Muscle of back (tissue), 13 donors: ENCODE measurements at places on chromosomes 3 and 15.
A peak's percentile ranks its signal among the peaks of the same experiment; 100 is the strongest.

DNA sequence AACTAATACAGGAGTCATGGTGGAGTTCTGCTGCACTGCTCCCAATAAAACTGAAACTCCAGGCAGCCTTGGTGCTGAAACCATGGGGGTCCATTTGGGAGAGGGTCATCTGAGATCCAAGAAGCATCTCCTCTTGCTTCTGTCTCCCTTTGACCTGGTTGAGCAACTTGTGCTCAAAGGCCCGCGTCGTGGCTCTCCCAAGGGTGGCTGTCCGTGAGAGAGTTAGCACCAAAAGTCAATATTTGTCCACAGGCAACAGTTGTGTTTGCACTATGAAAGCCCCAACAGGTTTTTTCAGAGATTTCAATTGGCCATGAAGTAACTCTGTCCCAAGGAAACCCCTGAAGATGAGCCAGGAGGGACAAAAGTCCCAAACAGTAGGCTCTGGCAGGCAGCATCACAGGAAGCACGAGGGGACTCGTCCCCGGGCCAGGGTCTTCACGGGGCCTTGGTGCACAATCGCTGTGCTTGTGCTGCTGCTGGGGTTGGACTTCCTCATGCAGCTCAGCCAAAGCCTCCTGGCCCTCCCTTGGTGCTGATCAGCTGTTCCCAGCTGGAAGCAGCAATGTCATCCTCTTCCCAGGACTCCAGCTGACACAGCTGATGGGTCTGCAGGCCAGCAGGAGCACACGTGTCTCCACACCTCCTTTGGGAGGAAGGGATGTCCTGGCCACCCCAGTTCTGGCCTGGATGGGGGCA, 39.4 kb upstream of the WNT5A start:
- peak; percentile 40 for DNase-seq

DNA sequence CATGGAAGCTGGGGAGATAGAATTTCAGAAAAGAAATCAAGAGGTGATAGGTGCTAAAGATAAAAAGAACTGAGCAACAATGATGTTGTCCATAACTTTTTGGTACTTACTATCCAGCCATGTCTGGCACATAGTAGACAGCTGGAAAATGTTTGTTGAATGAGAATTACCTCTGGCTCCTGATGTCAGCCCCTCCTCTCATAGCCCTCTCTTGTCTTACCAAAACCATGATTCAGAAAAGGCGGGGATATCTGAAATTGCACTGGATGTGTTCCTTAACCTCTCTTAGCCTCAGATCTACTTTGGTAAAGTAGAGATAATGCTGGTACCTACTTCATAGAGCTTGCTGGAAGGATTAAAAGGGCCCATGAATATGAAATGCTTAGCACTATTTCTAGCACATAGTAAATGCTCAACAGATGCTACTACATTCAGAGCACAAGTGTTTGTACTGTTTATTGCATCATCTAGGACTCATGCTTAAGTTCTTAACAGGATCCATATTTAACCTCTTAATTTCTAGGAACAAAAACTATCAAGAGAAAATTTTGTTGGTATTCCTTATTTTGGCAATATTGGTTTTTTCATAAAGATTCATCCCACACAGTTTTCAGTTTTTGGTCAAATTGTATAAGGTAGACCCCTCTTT, 780.9 kb upstream of the LMCD1 start:
- no peak for DNase-seq

GRCh38 chr3:183629546-183630301, 5.7 kb upstream of the KLHL24 start:
- DNase-seq: no peak

DNA sequence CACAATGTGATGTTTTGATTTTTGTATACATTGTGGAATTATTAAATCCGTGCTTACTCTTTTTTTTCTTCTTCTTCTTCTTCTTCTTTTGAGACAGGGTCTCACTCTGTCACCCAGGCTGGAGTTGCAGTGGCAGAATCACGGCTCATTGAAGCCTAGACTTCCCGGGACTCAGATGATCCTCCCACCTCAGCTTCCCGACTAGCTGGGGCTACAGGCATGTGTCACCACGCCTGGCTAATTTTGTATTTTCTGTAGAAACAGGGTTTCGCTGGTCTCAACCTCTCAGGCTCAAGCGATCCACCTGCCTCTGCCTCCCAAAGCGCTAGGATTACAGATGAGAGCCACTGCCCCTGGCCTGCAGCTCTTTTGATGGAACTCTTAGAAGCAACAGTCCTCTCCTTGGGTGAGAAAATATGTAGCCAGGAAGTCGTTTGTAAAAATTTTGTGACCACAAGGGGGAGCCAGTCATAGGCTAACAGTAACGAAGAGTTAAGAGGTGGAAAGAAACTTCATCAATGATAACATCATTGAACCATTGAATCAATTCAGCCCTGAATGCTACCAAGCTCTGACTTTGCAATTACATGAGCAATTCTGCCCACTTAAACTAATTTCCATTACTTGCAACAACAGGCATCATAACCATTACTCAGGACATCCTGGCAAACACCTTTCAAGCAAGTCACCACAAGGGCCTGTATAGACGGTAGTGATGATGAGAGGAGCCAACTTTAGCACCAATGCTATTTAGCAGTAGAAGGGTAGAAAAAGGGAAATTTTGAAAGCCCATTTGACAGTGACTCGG, 16.7 kb upstream of the CMTM7 start:
- DNase-seq: peak; percentile 81

DNA sequence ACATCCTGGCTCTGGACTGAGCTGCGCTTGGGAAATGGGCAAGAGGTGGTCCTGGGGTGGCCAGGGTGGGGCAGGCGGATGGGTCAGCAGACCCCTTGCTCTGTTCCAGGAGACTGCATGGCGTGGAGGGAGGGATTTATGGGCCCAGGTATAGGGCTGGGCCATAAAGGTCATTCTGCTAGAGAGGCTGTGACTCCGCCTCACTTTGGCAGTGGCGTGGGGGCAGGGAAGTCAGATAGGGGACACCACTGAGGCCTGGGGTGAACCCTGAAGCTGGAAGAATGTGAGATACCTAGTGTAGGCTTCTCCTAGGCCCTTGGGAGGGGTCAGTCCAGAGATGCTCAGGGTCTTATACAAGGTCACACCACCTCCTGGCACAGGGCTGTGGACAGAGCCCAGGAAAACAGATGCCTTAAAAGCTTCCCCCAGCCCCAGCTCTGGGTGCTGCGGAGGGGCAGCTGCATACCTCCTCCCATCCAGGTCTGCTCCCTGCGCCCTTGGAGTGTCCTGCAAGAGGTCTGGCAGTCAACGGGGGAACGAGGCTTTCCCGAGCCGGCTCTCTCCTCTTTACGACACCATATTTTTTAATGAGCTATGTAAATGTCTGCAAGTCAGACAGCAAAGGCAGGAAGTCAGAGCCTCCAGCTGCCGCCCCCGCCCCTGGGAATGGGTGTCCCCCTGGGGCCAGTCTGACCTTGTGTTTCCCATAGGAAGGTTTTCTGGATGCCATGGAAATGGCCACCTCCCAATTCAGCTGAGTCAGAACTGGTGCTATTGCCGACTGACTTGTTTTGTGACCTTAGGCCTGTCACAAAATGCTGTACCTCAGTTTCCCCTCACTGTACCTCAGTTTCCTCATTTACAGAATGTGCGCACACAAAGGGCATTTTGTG, 26.3 kb downstream of the LINGO1 start:
- no peak for DNase-seq

GRCh38 chr15:80612118-80612823, 82.8 kb upstream of the ABHD17C start:
- DNase-seq: no peak

GRCh38 chr3:56375654-56376053, 92.6 kb downstream of the ERC2 start:
- DNase-seq: no peak

- no peak for DNase-seq
Observed at GRCh38 chr15:101175401-101175800, 76.4 kb downstream of the CHSY1 start.

GRCh38 chr3:101212730-101213129, 107.6 kb downstream of the IMPG2 start:
- no peak for DNase-seq

GRCh38 chr15:92272106-92272505, 121.6 kb upstream of the ST8SIA2 start:
- DNase-seq: no peak

GRCh38 chr15:64691896-64692565, 83.4 kb downstream of the RBPMS2 start:
- no peak for DNase-seq

- no peak for DNase-seq
Observed at GRCh38 chr3:172102123-172102882, 62.9 kb downstream of the FNDC3B start.

GRCh38 chr3:98630416-98630815, 37.0 kb upstream of the CPOX start:
- DNase-seq: no peak

- no peak for DNase-seq
Observed at GRCh38 chr3:13825821-13826220, 54.0 kb downstream of the WNT7A start.

DNA sequence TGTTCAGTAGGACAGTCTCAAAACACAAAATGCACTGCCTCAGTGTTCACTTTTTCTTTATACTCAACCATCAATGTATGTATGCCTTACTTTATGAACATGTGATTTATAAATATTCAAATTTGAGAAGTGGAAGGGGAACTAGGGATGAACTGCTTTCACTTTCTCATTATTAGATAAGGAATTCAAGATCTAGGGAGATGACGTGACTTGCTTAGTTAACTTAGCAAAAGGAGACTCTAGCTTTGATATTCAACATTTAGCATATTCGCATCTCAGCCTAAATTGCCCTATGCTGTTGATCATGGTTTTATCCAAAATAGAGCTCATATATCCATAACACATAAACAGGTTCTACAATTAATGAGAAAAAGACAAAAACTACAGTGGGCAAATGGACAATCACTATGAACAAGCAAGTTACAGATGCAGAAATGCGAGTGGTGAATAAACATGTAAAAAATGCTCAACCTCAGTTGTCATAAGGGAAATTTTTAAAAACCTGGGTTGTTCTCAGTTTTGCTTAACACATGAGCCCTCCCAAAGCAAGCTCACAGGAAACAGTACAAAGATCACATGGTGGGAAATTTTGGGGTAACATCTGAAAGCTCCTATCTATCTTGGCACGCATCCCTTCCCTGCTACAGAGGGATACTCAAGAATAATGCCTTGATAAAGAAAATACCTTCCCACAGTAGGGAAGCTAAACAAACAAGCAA, 269.8 kb downstream of the THRB start:
- no peak for DNase-seq

DNA sequence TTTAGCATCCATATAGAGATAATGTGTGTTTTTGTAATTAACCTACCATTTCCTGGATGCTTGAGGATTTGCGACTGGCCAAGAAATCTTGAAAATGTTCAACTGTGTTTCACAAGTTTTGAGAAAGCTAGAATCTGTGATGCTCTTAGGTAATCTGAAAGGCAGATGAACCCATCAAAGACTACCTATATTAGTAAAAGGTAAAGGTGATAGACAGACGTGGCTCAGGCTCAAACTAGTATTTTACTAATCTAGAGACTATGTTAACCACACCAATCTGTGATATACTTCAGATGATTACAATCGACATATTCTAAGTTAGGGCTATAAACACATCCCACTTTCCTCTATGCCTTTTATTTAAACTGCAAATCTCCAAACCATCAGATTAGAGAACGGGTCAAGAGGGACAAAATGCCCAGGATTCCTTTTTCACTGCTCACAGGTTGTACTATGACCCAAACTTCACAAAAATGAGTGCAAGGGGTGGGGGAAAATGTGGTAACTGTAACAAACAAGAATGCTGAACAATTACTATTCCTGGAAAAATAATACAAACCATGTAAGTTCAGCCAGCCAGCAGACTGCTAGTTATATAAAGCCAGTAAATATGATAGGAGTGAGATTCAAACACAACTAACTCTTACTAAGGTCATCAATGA, 295.1 kb downstream of the FOXP1 start:
- no peak for DNase-seq

- no peak for DNase-seq
Observed at GRCh38 chr15:60212536-60212935, 185.2 kb downstream of the ANXA2 start.

- DNase-seq: peak; percentile 91
Observed at GRCh38 chr3:55974421-55975165, 487.5 kb upstream of the WNT5A start.

GRCh38 chr3:38805765-38806386, 10.1 kb downstream of the SCN10A start:
- DNase-seq: peak; percentile 54

- no peak for DNase-seq
Observed at GRCh38 chr3:136332776-136333175, 82.6 kb downstream of the PCCB start.

DNA sequence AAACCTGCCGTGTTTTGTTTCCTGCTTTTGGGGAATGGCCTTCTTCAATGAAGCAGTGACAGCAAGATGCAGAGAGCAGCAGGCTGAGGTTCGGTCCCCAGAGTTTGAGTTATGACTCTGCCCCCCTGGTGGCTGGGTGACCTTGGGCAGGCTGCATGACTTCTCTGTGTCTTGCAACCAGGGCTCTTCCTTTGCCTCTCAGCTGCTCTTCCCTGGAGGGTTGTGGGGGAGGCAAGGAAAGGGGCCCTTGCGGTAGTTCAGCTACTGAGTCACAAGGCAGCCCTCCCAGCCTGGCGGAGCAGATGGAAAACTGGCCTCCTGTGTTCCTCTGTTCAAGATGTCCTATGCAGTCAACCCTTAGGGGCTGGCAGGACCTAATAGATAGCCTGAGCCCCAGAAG, 17.1 kb downstream of the CTXND1 start:
- DNase-seq: no peak

- DNase-seq: no peak
Observed at GRCh38 chr15:58538225-58538727, 106.5 kb downstream of the LIPC start.

- DNase-seq: no peak
Observed at GRCh38 chr3:83438188-83438587, 1520.6 kb upstream of the CADM2 start.

DNA sequence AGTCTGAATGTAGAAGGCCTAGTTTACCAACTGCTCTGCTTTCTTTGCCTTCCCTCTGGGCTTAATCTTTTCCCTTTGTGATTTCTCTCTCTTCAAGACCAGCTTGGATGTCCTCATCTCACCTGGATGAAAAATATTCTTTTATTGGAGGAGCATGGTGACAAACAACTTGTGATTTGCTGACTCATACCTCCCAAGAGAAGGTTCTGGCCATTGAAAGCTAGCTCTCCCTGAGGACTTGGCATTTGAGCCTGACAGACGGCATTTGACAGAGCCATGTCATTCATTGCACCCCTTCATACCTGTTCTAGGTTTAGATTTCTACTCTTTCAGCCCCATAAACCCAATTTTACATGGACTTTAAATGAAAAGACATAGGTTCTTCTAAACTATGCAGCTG, 33.3 kb downstream of the ATG7 start:
- no peak for DNase-seq

GRCh38 chr3:23019596-23020300, 183.4 kb upstream of the UBE2E2 start:
- no peak for DNase-seq

GRCh38 chr15:75350601-75351361, 3.9 kb downstream of the NEIL1 start:
- no peak for DNase-seq

DNA sequence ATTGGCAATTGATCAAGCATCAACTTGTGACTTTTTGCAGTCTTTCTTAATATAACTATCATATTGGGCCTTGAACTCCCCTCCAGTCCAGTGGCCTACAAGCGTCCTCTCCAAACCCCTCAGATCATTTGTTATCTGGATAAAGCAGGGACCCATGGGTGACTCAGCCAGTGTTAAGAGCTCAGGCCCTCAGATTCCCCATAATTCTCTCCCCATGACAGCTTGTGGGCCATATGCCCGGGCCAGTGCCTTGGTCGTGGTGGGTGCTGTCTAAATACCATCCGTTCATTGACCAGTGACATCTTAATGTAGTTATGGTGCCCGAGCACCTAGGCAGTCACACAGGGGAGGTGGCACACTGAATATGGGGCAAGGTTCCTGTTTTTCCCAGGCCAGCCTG, 18.1 kb downstream of the MCF2L2 start:
- no peak for DNase-seq
